T-helper 17 cell (primary cell): ENCODE measurements at places on chromosomes 16 and 17.

GRCh38 chr17:80917716-80918560, 73.7 kb upstream of the CHMP6 start:
- no peak for DNase-seq
- peaks cover 2% of the 10 kb centered on the region for H3K4me1 ChIP-seq
- no peaks in the 10 kb centered on the region for H3K27me3 ChIP-seq
- no peaks in the 10 kb centered on the region for H3K36me3 ChIP-seq

- H3K27me3 ChIP-seq, result peaks cover 55% of the 10 kb centered on the region
- peaks cover 5% of the 10 kb centered on the region for H3K36me3 ChIP-seq
- H3K27ac ChIP-seq, result no peak overlapping the region
- DNase-seq, result no peak
- H3K4me1 ChIP-seq, result peaks cover 15% of the 10 kb centered on the region
Observed at GRCh38 chr17:8631554-8631877, 991 bp upstream of the MYH10 start.

GRCh38 chr17:52026075-52026474, 132.4 kb downstream of the CA10 start:
- no peaks in the 10 kb centered on the region for H3K36me3 ChIP-seq
- no peaks in the 10 kb centered on the region for H3K27me3 ChIP-seq
- no peak overlapping the region for H3K27ac ChIP-seq
- DNase-seq, result no peak
- H3K4me3 ChIP-seq, result no peak overlapping the region
- no peaks in the 10 kb centered on the region for H3K4me1 ChIP-seq

DNA sequence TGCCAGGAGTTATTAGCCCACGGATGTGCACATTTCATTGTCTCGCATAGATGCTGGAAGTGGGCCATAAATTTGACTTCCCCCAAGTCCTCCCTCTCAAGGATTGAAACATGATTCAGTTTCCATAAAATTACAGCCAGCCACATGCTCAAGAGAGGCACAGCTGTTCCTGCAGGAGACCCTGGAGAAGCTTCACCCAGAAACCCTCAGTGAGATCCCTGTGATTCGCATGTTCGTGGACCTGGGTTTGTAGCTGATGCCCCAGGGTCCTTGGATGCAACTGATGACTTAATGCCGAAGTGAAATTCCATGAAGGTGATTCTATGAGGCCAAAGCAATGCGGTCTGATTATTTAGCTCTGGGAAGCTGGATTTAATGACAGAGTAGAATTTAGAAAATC, 24.7 kb upstream of the AQP8 start:
- H3K27ac ChIP-seq, result no peak overlapping the region
- no peak overlapping the region for H3K4me3 ChIP-seq
- H3K36me3 ChIP-seq, result no peaks in the 10 kb centered on the region
- H3K27me3 ChIP-seq, result no peaks in the 10 kb centered on the region
- no peak for DNase-seq

DNA sequence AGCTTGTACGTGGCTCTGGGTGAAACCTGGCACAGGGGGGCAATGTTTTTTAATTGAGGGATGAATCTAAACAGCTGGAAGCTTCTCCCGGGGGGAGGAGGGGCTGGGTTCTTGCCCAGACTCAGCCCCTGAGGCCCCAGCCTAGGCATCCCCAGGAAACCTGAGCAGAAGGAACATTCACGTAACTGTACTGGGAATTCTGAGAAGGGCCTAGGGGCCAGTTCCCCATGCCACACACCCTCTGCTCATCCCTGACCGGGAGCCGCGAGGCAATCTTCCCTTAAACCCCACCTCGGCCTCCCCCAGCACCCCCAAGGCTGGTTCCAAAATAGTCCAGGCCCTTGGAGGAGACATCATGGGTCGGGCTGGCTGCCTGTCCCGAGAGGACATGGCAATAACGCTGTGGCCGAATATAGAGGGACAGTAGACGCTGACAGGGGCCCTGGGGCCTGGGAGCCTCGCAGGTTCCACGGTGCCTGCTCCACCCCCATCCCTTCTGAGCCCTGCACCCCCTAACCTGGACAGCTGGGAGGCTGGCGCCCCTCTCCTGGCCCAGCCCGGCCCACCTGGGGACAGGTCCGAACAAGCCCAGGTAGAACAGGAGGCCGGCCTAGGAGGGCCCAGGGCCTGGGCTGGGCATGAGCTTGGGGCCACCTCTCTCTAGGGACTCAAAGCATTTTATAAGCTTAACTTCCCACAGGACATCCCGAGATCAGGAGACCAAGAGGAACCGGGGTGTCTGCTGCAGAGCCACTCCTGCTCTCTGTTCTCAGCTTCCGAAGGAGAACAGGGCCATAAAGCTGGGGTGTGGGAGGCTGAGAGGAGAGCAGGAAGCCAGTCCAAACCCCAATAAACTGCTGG, 83.2 kb upstream of the TOB1 start:
- DNase-seq, result no peak
- H3K27ac ChIP-seq, result no peak overlapping the region
- H3K36me3 ChIP-seq, result no peaks in the 10 kb centered on the region
- no peaks in the 10 kb centered on the region for H3K27me3 ChIP-seq

DNA sequence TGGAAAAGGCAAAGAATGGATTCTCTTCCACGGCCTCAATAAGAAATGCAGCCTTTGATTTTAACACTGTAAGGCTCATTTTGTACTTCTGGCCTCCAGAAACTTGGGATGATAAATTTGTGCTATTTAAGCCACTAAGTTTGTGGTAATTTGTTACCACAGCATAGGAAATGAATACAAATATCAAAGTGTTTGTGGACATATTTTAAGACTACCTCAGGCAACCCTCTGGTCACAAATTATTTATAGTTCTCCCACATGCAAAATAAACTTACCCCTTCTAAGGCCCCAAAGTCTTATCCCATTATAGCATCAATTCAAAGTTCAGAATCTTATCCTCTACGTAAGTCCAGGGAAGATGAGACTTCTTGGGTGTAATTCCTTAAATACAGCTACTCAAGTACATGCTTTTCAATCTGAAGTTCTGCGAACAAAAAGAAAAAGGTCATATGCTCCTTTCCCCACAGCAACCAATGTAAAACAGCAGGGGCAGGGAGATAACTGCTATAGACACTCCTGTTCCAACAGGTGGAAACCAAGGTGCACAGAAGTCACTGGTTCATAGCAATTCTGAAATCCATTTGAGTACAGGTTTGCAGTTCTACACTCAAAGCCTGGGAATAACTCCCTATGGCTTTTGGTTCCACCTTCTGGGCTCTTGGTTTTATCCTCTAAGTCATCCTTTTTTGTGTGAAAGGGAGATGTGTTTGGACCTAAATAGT, 5.4 kb upstream of the EFCAB13 start:
- peaks cover 6% of the 10 kb centered on the region for H3K4me1 ChIP-seq
- no peak for DNase-seq
- no peak overlapping the region for H3K4me3 ChIP-seq
- no peaks in the 10 kb centered on the region for H3K27me3 ChIP-seq
- H3K27ac ChIP-seq, result no peak overlapping the region
